ENCODE measurements at places on chromosomes 7 and 10. TPM values are rescaled to one million over a fixed set of nuclear protein-coding genes. Genes with fewer than 3 reads are reported as not detected.
A peak's percentile ranks its signal among the peaks of the same experiment; 100 is the strongest.

- no peak for DNase-seq
These were observed 180.0 kb upstream of the AHR start for GRCh38 chr7:17118412-17118811.

GRCh38 chr7:147798001-147798400 is 792.6 kb upstream of the C7orf33 start:
- DNase-seq = no peak

DNA sequence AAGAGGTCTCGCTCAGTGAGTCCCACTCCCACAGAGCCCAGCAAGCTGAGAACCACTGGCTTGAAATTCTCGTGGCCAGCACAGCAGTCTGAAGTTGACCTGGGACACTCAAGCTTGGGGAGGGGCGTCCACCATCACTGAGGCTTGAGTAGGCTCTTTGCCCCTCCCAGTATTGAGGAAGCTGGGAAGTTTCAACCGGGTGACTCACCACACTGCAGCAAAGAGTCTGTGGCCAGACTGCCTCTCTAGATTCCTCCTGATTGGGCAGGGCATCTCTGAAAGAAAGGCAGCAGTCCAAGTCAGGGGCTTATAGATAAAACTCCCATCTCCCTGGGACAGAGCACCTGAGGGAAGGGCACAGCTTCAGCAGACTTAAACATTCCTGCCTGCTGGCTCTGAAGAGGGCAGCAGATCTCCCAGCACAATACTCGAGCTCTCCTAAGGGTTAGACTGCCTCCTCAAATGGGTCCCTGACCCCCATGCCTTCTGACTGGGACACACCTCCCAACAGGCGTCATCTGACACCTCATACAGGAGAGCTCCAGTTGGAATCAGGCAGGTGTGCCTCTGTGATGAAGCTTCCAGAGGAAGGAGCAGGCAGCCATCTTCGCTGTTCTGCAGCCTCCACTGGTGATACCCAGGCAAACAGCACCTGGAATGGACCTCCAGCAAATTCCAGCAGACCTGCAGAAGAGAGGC is 970.9 kb upstream of the LRRN3 start:
- DNase-seq = peak; percentile 17

- DNase-seq = no peak
These were observed 35.9 kb downstream of the PPP2R2D start for GRCh38 chr10:131936736-131937135.

- DNase-seq = no peak
These were observed 31.8 kb downstream of the SMURF1 start for GRCh38 chr7:99112097-99112496.

The TEX36 gene
- not detected for total RNA-seq

The TMEM243 gene
- 86.3 TPM for total RNA-seq

- no peak for DNase-seq
These were observed 12.0 kb downstream of the PWWP2B start for GRCh38 chr10:132408823-132409666.

GRCh38 chr7:1200045-1200444 is 32.6 kb upstream of the UNCX start:
- no peak for DNase-seq

- DNase-seq = no peak
These were observed 64.4 kb upstream of the ITGA8 start for GRCh38 chr10:15783941-15784636.

- DNase-seq = no peak
These were observed at the start of gene GCK for GRCh38 chr7:44189286-44189992. Gene GCK, minus strand, starts transcription at chr7:44189439. Its CDS starts 486 bp downstream, at chr7:44188953.

The NUPR2 gene
- total RNA-seq = not detected

The PRSS37 gene
- not detected for total RNA-seq

GRCh38 chr7:21468969-21469368 is 41.1 kb downstream of the SP4 start:
- no peak for DNase-seq

The POLD2 gene
- total RNA-seq = 149 TPM

The LRRD1 gene
- 0.05 TPM for total RNA-seq

DNA sequence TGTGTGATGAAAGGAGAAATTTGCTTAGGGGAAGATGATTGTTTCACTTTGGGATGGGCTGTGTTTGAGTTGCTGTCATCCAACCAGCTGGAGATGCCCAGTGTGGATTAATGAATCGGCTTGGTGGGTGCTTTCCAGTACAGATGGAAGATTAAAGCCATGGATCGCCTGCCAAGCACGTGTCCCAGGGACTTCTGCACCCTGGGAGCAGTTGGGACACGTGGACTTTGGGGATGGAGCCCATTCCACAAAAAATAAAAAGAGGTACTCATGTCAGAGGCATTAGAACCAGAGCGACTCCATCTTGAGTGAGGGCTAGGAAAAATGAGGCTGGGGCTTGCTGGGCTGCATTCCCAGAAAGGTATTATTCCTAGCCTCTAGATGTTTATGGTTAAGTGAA is 29.3 kb upstream of the PRLHR start:
- DNase-seq = no peak

The GAD2 gene
- total RNA-seq = not detected

DNA sequence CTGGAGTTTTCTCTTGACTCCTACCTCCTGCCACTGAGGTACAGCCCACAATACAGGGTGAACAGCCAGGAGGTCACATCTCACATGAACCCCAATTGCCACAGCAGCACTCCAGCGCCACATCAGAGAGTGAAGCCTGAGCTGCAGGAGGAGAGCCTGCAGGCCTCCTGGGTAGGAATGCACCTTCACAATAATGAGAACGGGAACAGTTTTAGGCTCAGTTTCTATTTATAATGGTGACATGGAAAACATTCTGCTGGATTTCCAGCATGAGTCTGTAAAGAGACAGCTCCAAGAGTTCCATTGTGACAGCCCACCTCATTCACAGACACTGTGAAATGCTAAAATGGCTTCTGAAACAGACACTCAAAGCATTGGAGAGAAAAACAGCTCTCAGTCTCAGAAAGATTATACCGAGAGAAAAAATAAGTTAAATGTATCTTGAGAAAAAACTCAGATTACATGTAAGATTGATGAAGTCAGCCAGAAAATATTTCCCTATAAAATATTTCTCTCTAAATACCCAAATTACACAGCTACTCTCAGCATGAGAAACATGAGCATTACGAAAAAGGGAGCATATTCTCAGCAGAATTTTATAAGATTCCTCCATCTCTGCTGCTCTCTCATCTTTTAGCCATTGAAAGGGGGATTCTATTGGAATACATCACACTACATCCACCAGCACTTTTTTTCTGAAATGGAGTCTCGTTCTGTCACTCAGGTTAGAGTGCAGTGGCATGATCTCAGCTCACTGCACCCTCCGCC is 11.3 kb downstream of the ZNF680 start:
- DNase-seq = no peak

DNA sequence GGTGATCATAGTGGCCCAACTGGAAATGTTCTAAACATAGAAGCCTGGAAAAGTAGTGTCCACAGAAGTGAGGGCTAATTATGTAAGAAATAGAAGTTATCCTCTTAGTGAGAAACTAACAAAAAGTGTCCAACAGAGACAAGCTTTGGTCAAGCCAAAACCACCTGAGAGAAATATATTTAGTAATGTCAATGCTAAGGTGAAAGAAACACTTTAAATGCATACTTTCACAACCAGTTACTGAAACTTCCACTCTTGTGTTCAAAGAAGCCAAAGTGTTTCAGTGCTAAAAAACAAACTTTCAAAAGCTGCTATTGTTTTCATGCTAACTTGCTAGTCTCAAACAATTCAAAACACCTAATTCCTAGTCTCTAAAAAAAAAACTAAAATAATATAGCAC is 18.1 kb downstream of the RAB11FIP2 start:
- DNase-seq = no peak

The GNGT1 gene
- total RNA-seq = 0.65 TPM

- no peak for DNase-seq
These were observed 56.2 kb downstream of the PARP12 start for GRCh38 chr7:140006600-140006999.

DNA sequence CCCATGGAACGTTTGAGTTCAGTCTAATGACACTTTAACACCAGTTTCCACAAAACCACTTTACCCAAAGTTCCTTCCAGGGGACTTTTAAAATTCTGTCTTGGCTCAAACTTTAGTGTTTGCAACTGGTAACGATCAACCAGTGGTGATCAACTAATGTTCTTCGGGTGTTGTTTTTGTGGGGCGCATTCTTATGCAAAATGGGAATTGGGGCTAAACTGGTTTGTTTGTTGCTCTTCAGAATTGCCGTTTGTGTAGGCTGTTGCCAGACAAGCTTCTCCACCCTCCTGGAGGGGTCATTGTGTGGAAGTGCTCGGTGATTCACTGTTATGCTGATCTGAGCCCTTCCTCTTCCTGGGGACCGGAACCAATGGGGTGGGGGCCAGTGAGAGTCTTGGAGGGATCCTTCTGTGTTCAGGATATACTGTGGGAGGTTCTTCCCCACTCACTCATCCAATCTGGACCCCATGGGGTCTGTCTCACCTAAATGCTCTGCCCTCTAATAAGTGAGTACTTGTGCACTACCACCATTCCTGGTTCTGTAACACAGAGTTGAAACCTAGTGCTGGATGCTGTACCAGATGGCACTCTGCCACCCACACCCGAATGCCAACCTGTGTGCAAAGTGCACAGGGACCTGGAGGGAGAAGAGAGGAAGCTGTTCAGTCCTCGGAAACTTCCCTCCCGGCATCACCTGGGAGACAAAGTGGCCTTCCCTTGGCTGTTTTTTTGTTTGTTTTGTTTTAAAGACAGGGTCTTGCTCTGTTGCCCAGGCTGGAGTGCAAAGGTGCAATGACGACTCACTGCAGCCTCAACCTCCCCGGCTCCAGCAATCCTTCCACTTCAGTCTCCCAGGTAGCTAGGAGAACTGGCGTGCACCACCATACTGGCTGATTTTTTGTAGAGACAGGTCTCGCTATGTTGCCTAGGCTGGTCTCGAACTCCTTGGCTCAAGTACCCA is 2.1 kb downstream of the NFE2L3 start:
- no peak for DNase-seq

- DNase-seq = no peak
These were observed 115.0 kb downstream of the FAM107B start for GRCh38 chr10:14659626-14660196.

- DNase-seq = no peak
These were observed 125.0 kb upstream of the NPY start for GRCh38 chr7:24158975-24159374.

DNA sequence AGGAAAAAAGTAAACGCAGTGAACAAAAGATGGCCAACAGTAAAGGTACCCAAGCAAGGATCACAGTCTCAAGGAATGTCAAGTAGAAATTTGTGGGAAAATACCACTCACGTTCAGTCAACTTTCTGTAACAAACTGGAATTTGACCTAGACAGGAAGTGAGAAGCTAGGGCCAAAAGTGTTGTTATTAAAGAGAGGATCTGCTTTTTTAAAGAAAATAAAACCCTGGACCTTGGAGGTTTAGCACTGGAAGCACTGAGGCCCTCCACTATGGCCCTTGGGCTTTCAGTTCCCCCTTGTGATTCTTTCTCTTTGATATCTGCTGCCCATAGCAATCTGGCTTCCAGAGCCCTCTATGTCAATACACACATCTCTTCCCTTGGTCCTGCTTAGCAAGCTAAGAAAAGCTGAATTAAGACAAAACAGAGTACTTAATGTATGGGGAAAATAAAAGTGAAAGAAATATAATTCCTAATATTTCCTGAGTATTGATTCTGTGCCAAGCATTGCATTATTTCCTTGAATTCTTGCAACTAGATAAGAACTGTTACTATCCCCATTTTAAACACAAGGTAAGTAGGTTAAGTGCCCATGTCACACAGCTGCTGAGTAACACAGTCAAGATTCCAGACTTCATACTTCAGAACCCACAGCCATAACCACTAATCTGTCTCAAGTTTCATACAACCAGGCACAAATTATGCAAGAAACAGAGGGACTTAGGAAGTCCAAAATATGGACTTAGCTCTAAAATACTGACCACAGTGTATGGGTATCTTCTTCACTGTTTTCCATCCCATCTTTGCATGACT is 2.6 kb upstream of the ZNF438 start:
- DNase-seq = peak; percentile 74

GRCh38 chr7:157539521-157539920 is 202.7 kb downstream of the DNAJB6 start:
- no peak for DNase-seq

DNA sequence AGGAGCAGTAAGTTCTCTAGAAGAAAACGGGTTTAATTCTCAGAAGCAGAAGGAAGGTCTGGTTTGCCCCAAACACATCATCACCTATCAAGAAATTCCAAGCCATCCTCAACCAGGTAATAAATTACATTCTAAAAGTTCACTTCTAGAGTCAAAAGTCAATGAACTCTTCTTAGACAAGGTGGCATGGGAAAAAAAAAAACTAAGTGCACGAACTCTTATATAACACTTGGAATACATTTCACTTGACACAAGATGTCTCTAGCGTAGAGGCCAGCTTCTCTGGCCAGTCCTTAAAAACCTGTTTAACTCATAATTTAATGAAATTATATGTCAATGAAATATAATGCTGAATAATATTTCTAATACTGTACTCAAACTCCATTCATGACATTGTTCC is 172.1 kb upstream of the ASAH2 start:
- DNase-seq = no peak

The PLAC9 gene
- total RNA-seq = 4.7 TPM

DNA sequence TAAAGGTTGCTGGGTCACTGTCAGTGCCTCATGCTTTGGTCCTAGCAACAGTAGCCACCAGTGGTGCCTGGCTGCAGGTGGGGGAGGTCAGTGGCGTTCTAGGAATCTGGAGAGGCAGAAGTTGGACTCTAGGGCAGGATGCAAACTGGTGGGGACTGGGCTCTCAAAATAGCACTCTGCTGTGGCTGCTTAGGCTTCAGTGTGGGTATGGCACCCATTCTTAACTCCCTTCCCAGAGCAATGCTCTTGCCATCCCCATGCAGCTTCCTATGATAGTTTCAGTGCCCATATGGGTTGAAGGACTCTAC is 330.8 kb downstream of the PCDH15 start:
- DNase-seq = no peak

DNA sequence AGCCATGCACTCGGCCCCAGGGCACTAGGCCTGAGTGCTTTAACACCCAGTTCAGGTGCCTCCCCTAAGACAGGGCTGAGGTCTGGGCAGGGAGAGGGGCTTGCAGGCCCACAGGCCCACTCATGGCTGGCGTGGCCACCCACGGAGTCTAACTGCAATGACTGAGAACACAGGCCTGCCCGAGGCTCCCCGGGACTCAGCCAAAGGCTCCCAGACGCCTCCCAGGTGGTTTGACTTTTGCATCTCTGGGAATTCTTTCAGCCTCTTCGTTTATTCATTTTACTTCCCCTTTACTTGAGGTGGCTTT is 37.3 kb downstream of the PTPRN2 start:
- DNase-seq = no peak

DNA sequence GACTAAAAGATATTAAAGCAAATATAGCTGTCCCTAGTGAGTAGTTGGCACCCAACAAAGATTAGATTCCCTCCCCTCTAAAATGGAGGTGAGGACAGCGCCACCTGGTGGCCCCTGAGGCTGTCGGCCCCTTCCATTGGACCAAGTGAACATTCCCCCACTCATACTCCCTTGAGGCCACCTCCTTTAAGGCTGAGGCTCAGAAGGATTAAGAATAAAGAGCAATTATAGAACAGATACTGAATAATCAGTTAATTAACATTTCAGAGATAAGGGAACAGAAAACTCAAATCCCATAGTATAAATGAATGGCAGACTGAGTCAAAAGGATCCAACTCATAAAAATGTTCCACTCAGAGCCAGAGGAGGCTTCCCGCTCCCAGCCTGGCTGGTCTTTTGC is 130.4 kb upstream of the GHITM start:
- DNase-seq = peak; percentile 30

Measured in SJCRH30 (cell line).